Posterior vena cava (tissue), 2 donors: ENCODE measurements at places on chromosomes 7 and 10. TPM values are rescaled to one million over a fixed set of nuclear protein-coding genes. Genes with fewer than 3 reads are reported as not detected.

GRCh38 chr7:68892236-68892635 lies 706.0 kb upstream of the AUTS2 start:
- DNase-seq, result no peak

DNA sequence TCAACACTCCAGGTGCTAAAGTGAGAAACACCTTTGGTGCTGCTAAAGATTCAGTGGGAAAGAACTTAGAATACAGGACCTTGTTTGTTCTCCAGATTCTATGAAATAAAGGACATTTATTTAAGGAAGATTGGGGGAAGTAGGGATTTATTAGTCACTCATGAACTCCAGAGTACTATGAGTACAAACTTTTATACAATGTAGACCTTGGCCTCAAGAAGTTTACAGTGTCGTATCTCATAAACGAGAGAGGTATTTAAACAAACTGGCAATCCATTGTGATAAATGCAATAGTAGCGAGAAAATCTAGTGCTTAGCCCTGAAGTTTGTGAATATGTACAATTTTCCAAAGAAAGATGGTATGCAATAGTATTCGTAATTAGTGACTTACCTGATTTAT lies 59.1 kb downstream of the TES start:
- no peak for DNase-seq

- DNase-seq, result no peak
Measured at GRCh38 chr7:146956321-146956720, 839.7 kb downstream of the CNTNAP2 start.

DNA sequence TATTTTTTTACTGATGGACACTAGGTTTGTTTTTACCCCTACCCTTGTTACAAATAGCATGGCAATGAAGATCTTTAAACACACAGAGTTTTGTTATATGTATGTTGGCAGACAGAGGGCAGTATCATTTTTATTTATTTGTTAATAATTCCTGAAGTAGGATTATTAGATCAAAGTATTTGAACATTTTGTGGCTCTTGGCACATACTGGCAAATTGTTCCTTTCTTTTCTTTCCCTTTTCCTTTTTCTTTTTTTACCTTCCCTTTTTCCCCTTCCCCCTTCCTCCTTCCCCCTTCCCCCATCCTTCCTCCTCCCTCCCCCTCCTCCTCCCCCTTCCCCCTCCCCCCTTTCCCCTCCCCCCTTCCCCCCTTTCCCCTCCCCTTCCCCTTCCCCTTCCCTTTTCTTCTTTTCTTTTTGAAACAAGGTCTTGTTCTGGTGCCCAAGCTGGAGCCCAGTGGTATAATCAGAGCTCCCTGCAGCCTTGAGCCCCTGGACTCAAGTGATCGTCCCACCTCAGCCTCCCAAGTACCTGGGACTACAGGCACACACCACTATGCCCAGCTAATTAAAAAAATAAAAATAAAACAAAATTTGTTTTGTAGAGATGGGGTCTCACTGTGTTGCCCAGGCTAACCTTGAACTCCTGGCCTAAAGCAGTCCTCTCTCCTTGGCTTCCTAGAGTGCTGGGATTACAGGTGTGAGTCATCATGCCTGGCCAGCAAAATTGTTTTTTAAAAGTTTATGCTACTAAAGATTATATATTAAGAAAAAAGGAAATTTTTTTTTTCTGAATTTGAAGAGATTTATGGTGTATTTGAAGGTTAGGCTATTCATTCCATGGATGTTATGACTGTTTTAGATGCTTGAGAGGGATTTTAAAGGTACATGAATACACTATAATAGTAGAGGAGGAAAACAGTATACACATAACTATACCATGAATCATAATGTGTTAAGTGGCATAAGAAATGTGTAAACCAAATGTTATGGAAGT lies 39.3 kb downstream of the SEPTIN7 start:
- DNase-seq, result no peak

DNA sequence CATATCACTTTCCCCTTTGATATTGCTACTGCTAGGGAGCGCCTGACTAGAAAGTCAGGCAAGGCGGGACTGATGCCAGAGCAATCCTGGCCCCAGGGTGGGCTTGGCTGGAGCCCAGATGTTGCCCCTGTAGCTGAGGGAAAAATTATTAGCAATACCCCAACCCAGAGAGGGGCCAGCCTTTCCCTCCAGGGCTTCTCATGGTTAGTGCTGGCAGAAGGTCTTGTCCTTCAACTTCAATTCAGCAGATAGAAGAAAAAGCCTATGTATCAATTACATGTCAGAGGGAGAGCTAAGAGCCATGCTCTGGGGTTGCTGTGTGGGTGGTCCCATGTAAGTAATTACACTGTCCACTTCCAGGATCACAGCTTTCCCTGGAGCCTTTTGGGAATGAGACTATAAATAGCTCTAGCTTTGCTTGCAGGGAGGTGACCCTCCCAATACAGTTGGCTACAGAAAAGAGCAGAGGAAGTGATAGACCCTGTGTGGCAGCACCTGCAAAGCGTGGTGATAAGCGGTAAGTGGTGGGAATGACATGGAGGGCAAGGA lies 579.1 kb downstream of the CCSER2 start:
- DNase-seq, result no peak

- no peak for DNase-seq
Measured at GRCh38 chr7:1026721-1027161, 17.6 kb upstream of the GPR146 start.

- peak; percentile 82 for DNase-seq
Measured at GRCh38 chr7:155458111-155458877, at the start of gene EN2. Gene EN2 (plus strand): TSS chr7:155458129. CDS start chr7:155458378, 249 bp downstream.

DNA sequence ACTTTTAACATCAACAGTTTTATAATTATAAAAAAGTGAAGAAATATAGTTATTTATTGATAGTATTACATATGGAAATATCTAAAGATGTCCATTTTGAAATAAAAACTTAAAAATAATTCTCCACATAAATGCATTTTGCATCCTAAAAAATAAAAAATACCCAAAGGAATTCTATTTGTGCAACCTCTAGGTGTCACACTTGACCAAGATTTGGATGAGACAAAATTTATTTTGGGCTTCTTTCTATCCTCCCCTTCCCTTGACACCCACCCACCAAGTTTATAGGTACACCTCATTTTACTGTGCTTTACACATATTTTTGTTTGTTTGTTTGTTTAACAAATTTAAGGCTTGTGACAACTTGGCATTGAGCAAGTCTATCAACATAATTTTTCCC lies 3.3 kb upstream of the THSD7A start:
- no peak for DNase-seq

- DNase-seq, result peak; percentile 83
Measured at GRCh38 chr10:31320550-31321211, 1.7 kb downstream of the ZEB1 start.

- peak; percentile 80 for DNase-seq
Measured at GRCh38 chr10:130740915-130741750, 570.4 kb downstream of the TCERG1L start.

GRCh38 chr10:31124852-31125251 lies 93.2 kb upstream of the ZNF438 start:
- no peak for DNase-seq

- no peak for DNase-seq
Measured at GRCh38 chr10:86872757-86873156, 84.7 kb downstream of the MMRN2 start.

- DNase-seq, result no peak
Measured at GRCh38 chr7:42180806-42181205, 56.2 kb downstream of the GLI3 start.

- no peak for DNase-seq
Measured at GRCh38 chr10:65367706-65368105, 1558.1 kb upstream of the LRRTM3 start.

GRCh38 chr10:86264481-86265231 lies 101.9 kb downstream of the GRID1 start:
- DNase-seq, result peak; percentile 65

GRCh38 chr10:77463499-77463898 lies 174.1 kb downstream of the KCNMA1 start:
- DNase-seq, result no peak

- no peak for DNase-seq
Measured at GRCh38 chr7:89477991-89478390, 676.3 kb upstream of the STEAP1 start.

- DNase-seq, result no peak
Measured at GRCh38 chr7:101933688-101934121, 116.3 kb downstream of the CUX1 start.

DNA sequence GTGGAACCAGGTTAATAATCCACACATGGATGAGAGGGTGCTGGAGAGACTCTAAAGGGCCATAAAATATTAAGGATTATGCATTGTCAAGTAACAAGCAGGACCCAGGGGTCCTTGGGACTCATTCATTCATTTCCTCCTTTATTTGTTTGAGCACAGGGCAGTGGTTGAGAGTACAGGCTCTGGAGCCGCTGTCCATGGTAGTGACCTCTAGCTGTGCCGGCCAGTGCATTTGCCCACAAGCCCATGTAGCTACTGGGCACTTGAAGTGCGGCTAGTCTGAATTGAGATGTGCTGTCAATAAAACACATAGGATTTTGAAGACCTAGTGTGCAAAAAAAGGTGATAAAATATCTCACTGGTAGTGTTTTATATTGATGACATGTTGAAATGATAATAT lies 137.6 kb downstream of the C10orf105 start:
- no peak for DNase-seq

DNA sequence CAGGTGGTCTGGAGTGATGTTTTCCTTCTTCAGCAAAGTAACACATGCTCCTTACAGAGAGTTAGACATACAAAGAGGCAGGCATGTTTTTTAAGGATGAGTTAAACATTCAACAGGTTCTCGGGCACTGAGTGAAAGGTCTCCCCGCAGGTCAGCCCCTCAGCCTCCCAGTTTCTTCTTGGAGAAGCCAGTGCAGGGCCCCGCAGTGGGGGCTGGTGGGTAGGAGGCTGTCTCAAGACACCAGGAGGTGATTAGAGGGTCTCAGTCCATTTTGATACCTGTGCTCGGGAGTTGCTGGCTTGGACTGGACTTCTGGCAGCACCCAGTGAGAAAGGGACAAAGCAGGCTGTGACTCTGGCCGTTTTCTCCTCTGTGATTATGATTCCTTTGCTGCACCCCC lies 78.6 kb upstream of the ZNF479 start:
- peak; percentile 32 for DNase-seq

The IFT22 gene
- total RNA-seq, result 15.0 TPM

The AKR1D1 gene
- not detected for total RNA-seq

The PRPS1L1 gene
- total RNA-seq, result not detected

The CCL24 gene
- total RNA-seq, result not detected

The TMEM254 gene
- total RNA-seq, result 12.3 TPM

The PTPN20 gene
- 1.3 TPM for total RNA-seq

The SCIN gene
- 0.29 TPM for total RNA-seq

The PARP12 gene
- total RNA-seq, result 27.7 TPM

The AASS gene
- 14.3 TPM for total RNA-seq

The PLCE1 gene
- total RNA-seq, result 4.9 TPM

The CALML5 gene
- total RNA-seq, result not detected

The SPDYE6 gene
- total RNA-seq, result not detected
